Cardiac muscle cell (in vitro differentiated cells and primary cell): ENCODE measurements at places on chromosomes 16 and 17. TPM values are rescaled to one million over a fixed set of nuclear protein-coding genes. Genes with fewer than 3 reads are reported as not detected.

Gene CPHXL2
- 0.70 TPM in 1 of 2 replicates, not detected in the other for polyA plus RNA-seq

DNA sequence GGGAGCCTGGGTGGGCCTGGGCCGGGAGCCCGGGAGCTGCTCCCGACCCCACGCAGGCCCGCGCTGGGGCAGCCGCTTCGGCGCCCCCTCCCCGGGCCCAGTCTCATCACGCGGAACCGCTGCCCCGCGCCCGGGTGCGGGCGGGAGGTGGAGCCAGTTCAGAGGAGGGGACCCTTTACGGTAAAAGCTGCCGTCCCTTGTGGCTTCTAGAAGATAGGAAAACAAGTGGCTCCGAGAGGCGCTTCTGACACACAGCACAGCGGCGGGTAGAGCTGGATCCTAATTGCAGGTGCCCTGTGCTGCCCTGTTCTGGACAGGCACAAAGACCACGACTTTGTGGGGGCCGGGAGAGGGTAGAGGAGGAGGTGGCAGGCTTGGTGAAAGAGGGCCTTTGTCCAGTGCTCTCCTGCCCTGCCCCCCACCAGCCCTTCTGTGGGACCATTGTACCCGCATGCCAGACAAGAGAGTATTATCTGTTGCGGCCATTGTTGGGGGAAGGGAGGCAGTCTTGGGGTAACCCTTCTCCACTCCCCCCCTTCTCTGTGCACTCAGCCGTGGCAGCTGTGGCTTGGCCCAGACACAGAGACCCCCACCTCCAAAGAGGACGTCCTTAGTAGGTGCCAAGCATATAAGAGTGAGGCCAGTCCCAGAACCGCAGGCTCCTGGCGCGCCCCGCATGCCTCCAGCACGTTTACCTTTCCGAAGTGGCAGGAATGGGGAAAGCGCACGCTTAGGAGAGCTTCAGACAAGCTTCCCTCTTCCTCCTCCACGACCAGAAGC, 736 bp downstream of the CNP start:
- no peaks in the 10 kb centered on the region for H3K4me1 ChIP-seq
- no peaks in the 10 kb centered on the region for H3K27me3 ChIP-seq
- H3K4me3 ChIP-seq: peak overlapping the region; percentile 58
- peak overlapping the region; percentile 77 for H3K27ac ChIP-seq

GRCh38 chr17:5000237-5000639, 2.5 kb downstream of the KIF1C start:
- peak; percentile 54 for DNase-seq
- peak overlapping the region; percentile 87 for H3K27ac ChIP-seq
- peaks cover 26% of the 10 kb centered on the region for H3K4me1 ChIP-seq
- H3K27me3 ChIP-seq: no peaks in the 10 kb centered on the region

- no peaks in the 10 kb centered on the region for H3K27me3 ChIP-seq
- peaks cover 27% of the 10 kb centered on the region for H3K36me3 ChIP-seq
- no peak overlapping the region for H3K4me3 ChIP-seq
- H3K27ac ChIP-seq: no peak overlapping the region
- peaks cover 19% of the 10 kb centered on the region for H3K4me1 ChIP-seq
These were observed 2.5 kb downstream of the CES2 start for GRCh38 chr16:66937725-66938337.

- no peak overlapping the region for H3K27ac ChIP-seq
- no peaks in the 10 kb centered on the region for H3K27me3 ChIP-seq
- H3K36me3 ChIP-seq: no peaks in the 10 kb centered on the region
- no peaks in the 10 kb centered on the region for H3K4me1 ChIP-seq
- DNase-seq: no peak
These were observed 400 bp downstream of the CCDC42 start for GRCh38 chr17:8744086-8744785.

DNA sequence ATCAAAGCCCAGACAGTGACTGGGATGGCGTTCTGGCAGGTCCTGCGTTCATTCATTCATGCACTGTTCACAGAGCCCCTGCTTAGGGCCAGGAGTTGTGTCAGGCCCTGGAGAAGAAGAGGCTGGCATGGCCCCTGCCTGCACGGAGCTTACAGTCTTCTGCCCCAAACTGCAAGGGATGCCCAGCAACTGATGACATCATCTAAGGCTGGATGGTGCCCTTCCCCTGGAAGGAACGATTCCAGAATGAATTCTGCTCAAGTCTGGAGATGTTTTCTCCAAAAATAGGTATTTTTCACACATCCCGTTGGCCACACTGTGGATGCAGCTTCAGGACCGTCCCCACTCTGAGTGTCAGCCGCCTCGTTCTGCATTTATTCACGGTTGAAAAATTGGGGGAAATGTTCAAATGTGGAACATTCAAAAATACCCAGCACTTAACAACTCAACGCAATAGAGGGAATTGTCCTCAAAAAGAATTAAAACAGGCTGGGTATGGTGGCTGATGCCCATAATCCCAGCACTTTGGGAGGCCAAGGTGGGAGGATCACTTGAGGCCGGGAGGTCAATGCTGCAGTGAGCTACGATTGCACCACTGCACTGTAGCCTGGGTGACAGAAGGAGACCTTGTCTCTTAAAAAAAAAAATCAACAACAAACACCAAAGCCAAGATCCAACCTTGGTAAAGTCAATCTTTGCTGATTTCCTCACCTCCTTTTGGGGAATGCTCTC, 23.8 kb upstream of the CACNG5 start:
- H3K27ac ChIP-seq: no peak overlapping the region
- H3K4me3 ChIP-seq: no peak overlapping the region
- no peaks in the 10 kb centered on the region for H3K27me3 ChIP-seq
- DNase-seq: no peak
- H3K36me3 ChIP-seq: no peaks in the 10 kb centered on the region

Gene RAMP2
- polyA plus RNA-seq: 20.6 and 28.0 TPM in 2 replicates

DNA sequence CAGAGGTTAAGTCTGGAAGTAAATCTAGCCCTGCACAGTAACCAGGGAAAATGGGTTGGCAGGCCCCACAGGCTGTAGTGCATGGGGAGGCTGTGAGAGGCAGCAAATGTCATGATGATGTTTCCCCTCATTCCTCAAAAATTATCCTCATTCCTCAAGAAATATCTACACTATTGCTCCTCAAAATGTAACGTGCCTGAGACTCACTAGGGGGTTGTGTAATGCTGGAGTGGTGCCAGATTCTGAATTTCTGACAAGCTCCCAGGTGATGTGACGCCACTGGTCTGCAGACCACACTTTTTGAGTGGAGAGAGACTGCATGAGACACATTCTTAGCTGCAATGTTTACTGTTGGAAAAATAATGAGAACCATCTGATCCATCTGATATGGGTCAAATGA, 1.2 kb upstream of the MPP3 start:
- DNase-seq: peak; percentile 70
- H3K27ac ChIP-seq: no peak overlapping the region
- H3K4me1 ChIP-seq: peaks cover 9% of the 10 kb centered on the region
- no peak overlapping the region for H3K4me3 ChIP-seq
- no peaks in the 10 kb centered on the region for H3K27me3 ChIP-seq
- no peaks in the 10 kb centered on the region for H3K36me3 ChIP-seq

GRCh38 chr17:53736516-53737240, 86.0 kb upstream of the KIF2B start:
- H3K27ac ChIP-seq: no peak overlapping the region
- H3K4me3 ChIP-seq: no peak overlapping the region
- no peak for DNase-seq
- no peaks in the 10 kb centered on the region for H3K27me3 ChIP-seq
- no peaks in the 10 kb centered on the region for H3K4me1 ChIP-seq

- DNase-seq: no peak
- no peak overlapping the region for H3K4me3 ChIP-seq
- H3K27me3 ChIP-seq: no peaks in the 10 kb centered on the region
- H3K36me3 ChIP-seq: no peaks in the 10 kb centered on the region
These were observed 41.5 kb upstream of the SLC47A1 start for GRCh38 chr17:19492141-19492540.
